ENCODE measurements at places on chromosomes 7 and 10.

GRCh38 chr7:12578930-12579640 is 8.6 kb downstream of the SCIN start:
- no peak for DNase-seq

DNA sequence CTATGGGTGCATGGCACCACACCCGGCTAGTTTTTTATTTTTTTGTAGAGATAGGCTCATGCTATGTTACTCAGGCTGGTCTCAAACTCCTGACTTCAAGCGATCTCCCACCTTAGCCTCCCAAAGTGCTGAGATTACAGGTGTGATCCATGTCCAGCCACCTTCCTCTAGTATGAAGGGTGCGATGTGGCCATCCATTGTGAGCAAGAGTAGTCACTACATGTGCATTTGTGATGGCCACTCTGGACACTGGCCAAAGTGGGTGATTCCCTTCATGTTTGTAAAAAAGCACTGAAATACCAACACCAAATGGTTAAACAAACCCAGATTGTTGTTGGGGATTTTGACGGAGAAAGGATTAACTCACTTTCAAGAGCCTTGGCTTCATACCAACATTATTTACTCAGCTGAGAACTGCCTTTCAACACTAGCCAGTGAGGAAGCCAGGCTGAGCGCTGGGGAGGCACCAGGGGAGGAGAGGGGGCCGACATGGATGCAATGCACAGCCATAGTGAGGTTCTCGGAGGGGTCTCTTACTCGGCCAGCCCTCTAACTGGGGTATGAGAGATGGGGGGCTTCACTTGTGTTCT is 198.1 kb upstream of the LYZL2 start:
- no peak for DNase-seq

- no peak for DNase-seq
Observed at GRCh38 chr10:29067161-29067560, 221.7 kb upstream of the LYZL1 start.

GRCh38 chr7:158236400-158236799 is 351.2 kb downstream of the PTPRN2 start:
- no peak for DNase-seq

- DNase-seq: no peak
Observed at GRCh38 chr10:73743327-73743904, 756 bp upstream of the SEC24C start.

- DNase-seq: no peak
Observed at GRCh38 chr7:32319012-32319382, 171.2 kb downstream of the LSM5 start.

GRCh38 chr10:119350502-119351097 is 143.2 kb downstream of the GRK5 start:
- DNase-seq: no peak

All from ecto neural progenitor cell (in vitro differentiated cells).